ENCODE measurements at places on chromosomes 1 and 21.

DNA sequence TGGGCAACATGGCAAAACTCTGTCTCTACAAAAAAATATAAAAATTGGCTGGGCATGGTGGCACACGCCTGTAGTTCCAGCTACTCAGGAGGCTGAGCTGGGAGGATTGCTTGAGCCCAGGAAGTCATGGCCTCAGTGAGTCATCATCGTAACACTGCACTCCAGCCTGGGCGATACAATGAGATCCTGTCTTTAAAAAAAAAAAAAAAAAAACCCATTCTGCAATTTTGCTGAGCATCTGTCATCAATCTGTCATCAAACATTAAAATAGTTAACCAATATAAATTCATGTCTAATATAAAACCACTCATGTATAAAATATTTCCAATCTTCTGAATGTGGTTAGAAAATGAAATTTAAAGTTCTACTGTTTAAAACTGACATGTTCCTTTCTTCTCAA, 56.9 kb downstream of the LPAR3 start:
- no peak for DNase-seq

DNA sequence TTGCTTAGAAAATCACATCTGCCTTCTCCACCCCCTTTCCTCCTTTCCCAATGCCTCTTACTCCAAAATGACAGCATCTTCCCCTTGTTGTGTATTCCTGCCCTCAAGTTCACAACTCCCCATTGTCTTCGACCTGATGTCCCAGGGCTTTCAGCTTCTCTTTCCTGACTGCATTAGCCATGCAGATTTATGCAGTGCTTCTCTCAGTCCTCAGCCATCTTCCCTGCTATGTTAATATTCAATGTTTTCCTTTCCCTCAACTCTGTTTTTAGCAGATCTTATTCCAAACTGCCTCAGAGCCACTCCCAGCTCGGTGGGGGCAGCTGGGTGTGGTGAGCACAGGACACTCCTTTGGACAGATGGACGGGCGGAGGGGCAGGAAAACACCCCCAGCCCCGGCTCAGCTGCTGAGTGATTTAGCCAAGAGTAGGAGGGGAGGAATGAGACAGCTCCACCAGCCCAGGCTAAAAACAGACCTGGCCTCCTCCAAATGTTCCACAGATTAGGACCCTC, 71.0 kb downstream of the CD2 start:
- DNase-seq = no peak

- no peak for DNase-seq
Observed at GRCh38 chr1:192442736-192443135, 125.9 kb downstream of the RGS21 start.

DNA sequence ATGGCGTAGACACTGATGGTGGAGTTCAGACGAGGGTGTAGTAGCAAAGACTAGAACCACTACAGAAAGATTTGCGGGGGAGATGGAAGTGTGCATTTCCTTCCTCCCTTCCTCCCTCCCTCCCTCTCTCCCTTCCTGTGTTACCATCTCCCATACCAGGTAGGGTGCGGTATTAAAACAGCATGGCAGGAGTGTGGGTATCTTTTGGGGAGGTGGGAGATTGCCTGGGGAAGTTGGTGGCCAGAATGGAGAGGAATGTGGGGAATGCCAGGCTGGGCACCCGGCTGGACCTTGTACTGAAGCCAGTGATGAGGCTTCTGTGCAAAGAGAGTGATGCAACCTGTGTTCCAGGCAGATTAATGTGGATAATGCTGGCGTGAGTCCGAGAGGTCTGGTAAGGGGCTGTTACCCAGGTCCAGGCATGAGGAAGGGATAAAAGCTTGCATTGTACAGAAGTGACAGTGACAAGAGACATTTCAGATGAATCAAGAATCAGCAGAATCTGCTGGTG, 30.3 kb upstream of the PPP2R5A start:
- no peak for DNase-seq

DNA sequence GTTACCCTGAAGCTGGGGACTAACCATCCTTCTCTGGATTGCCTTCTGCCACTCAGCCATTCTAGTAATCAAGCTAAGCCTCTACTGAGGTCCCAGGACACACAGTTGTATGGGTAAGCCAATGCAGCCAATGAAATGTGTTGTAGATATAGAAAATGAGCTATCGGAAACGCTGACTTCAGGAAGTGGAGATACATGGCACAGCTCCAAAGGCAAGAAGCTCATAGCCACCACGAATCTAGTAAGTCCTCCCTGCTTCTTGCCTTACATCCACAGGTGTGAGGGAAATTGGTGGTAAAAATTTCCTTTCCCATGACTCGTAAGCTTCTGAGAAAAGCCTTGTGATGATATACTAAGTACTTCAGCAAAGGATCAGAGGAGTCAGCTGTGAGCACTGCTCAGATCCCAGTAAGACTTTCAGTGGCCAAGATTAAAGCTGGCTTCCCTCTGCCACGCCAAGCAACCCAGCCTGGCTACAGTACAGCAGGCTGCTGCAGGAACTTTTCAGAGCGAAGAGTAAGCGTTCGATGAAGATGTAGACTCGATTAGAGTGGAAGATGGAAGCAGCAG, 117.7 kb downstream of the SIM2 start:
- no peak for DNase-seq

- DNase-seq = no peak
Observed at GRCh38 chr1:203512848-203513584, 19.1 kb downstream of the OPTC start.

- no peak for DNase-seq
Observed at GRCh38 chr1:200873116-200873670, 412 bp downstream of the GPR25 start.

GRCh38 chr1:233227930-233228465, 67.5 kb downstream of the PCNX2 start:
- no peak for DNase-seq

DNA sequence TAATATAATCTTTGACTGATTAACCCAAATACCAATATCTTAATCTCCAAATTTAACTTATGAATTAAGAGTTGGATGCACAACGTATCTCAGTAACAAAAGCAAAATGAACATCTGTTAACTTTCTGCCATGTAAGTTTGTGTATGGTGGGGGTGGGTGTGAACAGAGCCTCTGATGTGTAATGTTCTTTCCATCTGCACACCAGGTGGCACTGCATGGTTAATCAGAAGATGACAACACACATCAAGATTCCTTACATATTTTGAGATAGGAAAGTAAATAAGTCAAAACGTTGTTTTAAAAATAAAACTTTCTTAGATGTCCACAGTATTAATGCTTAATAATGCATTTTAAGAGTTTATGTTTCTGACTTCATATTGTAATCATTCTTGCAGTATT, 251.9 kb downstream of the DPYD start:
- DNase-seq = no peak

GRCh38 chr1:222769181-222769580, 32.2 kb downstream of the FAM177B start:
- no peak for DNase-seq

- no peak for DNase-seq
Observed at GRCh38 chr1:81071072-81071858, 729.5 kb upstream of the ADGRL2 start.

DNA sequence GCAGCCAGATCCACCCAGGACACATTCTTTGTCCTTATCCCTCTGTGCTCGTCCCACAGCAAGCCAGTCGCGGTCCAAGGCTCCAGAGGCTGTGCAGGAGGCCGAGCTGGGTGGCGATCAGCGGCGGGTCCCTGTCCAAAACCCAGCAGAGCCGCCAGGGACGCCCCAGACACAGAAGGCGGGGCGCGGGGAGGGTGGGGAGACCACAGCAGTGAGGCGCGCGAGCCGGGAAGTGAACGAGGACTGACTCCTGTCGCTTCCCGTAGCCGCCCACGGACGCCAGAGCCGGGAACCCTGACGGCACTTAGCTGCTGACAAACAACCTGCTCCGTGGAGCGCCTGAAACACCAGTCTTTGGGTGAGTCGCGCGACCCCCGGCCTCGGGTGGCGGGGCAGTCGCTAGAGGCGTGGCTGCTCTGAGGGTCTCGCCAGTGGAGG, at the start of gene LGALS8:
Gene LGALS8, plus strand, starts transcription at position 279 of the 438 bp plus-strand sequence. CDS start 2,089 bp downstream, outside the sequence.
- DNase-seq = peak; percentile 81

DNA sequence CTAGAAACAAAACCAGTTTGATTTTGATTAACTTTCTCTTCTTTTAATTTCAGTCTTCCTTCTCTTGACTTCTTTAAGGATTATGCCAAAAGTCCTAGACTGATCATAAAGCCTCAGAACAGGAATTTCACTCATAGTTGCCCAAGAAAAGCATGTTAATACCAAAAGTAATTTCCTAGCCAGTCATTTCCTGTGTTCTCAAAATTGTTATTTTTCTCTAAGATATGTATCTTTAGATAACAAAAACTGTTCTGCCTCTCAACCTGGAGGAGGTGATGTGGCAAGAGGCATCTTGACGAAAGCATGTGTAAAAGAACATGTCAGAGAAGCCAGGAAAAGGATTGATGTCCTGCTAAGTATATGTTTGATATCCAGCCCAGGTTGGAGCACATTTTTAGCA, 78.0 kb upstream of the IPO9 start:
- DNase-seq = no peak

DNA sequence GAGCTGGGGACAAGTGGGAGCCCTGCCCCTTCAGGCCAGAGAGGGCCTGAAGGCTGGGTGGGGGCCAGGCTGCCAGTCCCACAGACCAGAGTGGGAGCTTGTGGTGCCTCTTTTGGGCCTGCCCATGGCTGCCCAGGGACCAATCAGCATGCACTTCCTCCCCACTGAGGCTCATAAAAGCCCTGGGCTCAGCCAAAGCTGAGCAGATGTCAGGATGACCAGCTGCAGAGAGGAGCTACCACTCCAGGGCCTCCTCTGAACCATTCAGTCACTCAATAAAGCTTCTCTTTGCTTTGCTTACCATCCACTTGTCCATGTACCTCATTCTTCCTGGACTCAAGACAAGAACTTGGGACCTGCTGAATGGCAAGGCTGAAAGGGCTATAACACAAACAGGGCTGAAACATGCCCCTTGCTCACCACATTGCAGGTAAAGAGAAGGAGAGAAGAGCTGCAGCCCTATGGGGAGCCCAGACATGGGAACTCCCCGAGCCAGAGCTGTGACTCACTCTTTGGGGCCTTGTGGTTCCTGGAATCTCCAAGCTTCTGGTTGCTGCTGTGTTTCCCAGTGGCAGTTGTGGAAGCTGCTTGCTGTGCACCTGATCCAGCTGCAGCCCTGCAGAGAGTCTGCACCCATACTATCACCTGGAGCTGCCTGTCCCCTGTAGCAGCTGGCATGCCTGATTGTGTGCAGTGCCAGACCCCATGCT, 82.0 kb downstream of the OLFML3 start:
- DNase-seq = no peak

- DNase-seq = no peak
Observed at GRCh38 chr1:3093898-3094626, 25.1 kb downstream of the PRDM16 start.

DNA sequence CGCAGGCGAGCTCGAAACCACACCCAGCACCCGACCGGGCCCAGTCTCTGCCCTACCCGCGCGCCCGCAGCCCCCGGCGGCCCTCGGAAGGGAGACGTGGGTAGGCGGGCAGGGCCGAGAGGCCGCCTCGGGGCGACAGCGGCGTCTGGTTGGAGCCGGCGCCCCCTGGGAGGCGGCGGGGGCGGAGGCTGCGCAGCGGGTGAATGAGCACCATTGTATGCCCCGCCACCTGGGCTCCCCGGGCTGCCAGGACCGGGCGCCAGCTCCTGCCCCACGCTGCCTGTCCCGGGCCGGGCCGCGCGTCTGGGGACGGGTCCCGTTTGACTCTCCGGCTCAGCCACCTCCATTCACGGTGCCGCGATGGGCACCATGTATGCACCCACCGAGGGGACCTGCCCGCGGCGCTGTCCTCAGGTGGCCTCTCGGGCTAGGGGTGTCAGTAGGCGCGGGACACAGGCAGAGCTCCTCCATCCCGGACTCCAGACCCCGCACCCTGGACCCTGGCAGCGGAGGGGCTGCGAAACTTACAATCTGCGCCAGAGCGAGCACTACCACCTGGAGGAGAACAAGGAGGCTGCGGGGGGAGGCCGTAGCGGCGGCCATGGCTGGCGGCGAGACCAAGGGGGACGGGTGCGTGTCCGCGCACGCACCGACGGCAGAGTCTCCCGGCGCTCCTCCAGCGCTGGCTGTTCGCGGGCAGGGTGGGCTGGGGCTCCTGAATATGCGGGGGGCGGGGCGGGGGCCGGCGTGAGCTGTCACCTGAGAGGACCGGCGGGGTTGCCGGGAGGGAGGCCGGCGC, at the start of gene COL9A2:
Gene COL9A2, minus strand, starts transcription at position 692 of the 799 bp plus-strand sequence. Its CDS starts 89 bp downstream, at position 603.
- peak; percentile 41 for DNase-seq

- DNase-seq = peak; percentile 31
Observed at GRCh38 chr1:62437273-62437940, 558 bp downstream of the USP1 start.

GRCh38 chr1:221839782-221840395, 98.0 kb upstream of the DUSP10 start:
- DNase-seq = peak; percentile 73

DNA sequence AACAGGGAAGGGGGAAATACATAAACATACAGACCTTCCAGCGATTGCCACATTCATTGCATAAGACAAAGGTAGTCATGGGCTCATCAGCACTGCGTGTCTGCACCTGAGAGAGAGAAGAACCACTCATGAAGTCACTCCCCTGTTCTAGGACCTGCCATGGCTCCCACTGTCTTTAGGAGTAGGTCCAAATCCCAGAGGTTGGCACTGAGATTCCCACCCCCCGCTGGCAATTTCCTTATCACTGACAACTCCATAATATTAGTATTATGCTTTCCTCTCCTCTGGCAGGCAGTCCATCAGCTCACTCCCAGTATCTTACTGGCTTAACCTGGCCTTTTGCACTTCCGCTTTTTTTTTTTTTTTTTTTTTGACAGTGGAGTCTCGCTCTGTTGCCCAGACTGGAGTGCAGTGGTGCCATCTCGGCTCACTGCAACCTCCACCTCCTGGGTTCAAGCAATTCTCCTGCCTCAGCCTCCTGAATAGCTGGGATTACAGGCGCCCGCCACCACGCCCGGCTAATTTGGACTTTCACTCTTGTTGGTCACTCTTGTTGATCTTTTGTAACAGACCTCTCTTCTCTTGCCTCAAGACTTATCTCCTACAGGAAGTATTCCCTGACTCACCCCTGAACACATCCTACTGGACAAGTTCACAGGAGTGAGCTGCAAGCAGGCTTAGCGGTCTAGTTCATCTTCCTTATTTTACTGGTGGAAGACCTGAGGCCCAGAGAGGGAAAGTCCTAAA, 14.8 kb upstream of the ZNF436 start:
- no peak for DNase-seq

DNA sequence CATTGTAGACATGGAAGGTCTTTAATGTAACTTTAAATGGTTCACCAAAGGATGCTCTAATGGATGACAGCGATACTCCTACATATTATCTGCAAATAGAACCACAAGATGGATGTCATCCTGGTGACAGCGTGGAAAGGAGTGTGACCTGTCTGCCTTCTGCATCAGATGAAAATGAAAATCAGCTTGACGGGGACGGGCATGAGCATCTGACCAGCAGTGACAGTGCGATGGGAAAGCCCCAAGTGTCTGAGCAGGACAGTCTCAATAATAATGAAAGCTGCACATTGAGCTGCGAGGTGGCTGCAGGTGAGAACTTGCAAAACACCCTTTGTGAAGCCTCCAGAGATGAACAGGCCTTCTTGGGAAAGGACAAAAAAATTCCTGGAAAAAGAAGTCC, 25.2 kb downstream of the CNST start:
- no peak for DNase-seq
